ENCODE measurements at places on chromosomes 7 and 10.
A peak's percentile ranks its signal among the peaks of the same experiment; 100 is the strongest.

GRCh38 chr10:131949041-131949862 is 32.5 kb downstream of the BNIP3 start:
- DNase-seq, result no peak

DNA sequence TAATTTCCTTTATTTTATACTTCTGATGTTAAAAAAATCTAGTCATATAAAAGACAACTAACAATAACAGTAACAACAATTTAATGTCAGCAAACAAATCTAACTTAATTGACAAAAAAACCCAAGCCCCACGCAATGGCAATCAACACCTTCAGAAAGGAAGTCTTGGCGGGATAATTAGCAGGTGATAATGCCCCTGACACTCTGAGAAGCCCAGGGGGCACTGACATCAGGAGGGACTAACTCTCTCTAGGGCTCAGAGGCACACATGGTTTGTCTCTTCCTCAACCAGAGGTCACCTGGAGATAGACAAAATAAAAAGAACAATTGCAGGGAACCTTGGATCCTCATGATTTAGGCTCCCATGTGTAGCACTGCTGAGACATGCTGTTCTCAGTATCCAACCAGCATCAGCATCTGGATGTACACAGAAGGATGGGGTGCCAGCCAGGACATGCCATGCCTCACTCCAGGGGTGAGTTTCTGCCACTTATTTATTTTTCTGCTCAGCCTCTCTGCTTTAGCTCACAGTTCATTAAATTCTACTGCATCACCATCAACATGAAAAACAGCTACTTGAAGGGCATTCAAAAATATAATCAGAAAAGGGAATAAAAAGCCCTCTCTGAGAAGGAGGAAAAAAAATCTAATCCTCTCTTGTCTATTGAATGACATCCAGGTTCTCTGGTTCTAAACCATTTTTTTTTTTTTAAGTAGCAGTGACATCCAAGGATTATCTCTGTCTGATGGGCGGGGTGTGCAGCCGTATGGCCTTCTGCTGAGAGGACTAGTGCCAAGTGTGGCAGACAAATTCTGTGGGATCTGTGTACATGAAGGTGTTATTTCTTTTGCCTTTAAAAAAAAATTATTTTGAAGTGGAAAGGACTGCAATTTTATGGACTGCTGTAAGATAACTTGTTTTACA is 96.3 kb downstream of the ATXN7L1 start:
- DNase-seq, result no peak

DNA sequence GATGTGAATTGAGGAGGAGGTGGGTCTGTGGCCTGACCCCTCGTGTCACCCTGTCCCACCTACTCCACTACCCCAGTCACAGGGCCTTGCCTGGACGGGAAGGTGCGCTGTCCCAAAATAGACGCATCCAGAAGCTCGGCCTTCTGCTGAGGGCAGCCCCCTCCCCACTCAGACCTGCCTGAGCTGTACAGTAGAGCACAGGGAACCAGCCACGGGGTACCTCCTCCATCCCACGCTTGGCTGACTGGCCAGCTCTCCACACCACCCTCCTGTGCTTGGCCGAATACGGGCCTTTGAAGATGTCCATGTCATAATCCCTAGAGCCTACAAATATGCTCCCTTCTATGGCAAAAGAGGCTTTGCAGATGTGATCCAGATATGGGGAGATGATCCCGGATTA is 88.3 kb downstream of the CHST15 start:
- DNase-seq, result no peak

- peak; percentile 4 for DNase-seq
Observed at GRCh38 chr7:131688738-131689661, 132.6 kb upstream of the PODXL start.

- no peak for DNase-seq
Observed at GRCh38 chr7:83065714-83066113, 97.0 kb downstream of the PCLO start.

GRCh38 chr7:92231-92674 is 100.1 kb upstream of the FAM20C start:
- DNase-seq, result no peak

DNA sequence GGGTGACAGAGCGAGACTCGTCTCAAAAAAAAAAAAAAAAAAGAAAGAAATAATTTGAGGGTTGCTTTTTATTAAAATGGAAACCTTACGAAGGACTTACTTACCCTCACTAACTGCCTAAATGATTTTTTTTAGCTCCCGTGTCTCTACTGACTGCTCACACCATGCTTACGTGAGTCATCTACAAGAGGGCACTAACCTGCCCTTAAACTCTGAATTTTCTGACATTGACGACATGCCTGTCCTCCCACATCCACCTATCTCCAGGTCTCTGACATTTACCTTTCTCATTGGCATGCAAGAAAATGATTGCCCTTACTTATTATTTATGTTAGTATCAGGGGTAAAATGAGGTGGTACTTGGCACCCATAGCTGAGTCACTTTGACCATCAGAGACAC is 1286.3 kb upstream of the AUTS2 start:
- no peak for DNase-seq

DNA sequence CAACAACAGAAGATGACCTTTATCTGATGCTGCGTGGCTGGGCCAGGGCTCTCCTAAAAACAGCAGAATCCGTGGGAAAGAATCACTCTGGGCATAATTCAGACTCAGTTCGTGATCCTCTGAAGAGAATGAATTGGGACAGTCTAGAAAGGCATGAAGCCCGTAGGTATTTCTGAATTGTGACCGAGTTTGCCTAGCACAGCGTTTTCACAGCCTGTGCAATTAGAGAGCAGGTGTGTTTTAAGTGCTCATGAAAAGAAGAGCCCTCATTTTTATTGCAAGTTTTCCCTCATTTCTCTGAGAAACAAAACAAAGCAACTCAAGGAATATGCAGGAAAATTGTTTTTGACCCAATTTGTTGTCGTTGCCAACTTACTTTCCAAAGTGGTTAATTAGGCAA is 366.2 kb downstream of the WDR11 start:
- DNase-seq, result no peak

- no peak for DNase-seq
Observed at GRCh38 chr10:128326851-128327250, 200.6 kb upstream of the MKI67 start.

GRCh38 chr7:122789156-122789555 is 86.4 kb upstream of the RNF148 start:
- DNase-seq, result no peak

DNA sequence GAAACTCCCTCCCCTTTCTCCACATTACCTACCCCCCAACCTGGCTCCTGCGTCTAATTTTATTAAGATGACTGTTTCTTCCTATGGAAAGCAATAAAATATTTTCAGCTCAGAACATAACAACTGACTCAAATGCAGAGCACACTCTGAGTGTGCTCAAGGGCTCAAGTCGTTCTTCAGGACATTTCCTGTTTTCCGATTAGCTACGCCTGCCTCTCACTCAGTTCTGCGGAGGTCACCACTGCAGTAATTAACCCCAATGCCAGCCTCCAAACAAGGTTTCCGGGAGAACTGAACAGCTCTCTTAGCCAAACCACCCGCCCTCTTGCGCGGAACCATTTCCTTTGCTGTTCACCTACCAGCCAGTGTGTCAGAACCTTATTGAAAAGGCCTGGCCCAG is 19.3 kb downstream of the MYOF start:
- no peak for DNase-seq

DNA sequence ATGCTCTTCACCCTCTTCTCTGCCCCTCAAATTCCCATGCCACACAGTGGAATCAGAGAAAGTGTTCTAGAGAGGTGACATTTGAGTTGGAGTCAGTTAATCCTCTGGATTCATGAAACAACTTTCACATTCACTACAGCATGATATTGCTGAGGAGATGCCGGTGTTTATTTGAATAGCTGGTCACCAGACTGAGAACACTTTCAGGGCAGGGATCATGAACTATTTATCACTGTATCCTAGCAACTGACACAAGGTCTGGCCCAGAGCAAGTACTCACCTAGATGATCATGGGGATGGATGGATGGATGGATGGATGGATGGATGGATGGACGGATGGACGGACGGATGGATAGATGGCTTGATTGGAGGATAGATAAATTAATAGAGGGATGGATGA is 116.7 kb upstream of the ZMIZ1 start:
- no peak for DNase-seq

GRCh38 chr10:124160176-124160575 is 66.8 kb upstream of the CHST15 start:
- DNase-seq, result no peak

Data from activated T-helper 1 cell treated with Interleukin-2 at 50 U/mL for 16 hours (primary cell).